ENCODE measurements at places on chromosomes 1 and 21. TPM values are rescaled to one million over a fixed set of nuclear protein-coding genes. Genes with fewer than 3 reads are reported as not detected.

The ZBTB17 gene
- 29.8 TPM for total RNA-seq

The DEPDC1 gene
- total RNA-seq, result 23.3 TPM

DNA sequence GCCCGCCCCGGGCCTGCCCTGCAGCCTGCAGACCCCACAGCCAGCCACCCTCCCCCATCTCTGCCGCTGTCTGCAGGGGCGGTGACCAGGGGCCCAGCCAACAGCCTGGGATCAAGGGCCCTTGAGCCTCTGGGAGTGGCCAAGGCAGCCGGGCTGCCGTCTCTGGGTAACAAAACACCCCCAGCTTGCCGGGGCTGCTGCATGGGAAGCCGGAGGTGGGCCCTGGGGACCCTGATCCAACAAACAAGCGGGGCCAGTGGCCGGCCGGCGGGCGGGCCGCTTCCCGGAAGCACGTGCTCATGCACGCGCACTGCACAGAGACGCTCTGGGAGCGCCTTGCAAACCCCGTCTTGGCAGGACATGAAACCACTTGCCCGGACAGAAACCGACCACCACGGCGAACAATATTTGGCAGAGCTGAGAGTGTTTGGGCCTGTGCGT, 13.2 kb downstream of the MEGF6 start:
- DNase-seq, result no peak

The OLIG2 gene
- not detected for total RNA-seq

GRCh38 chr1:194394676-194395075, 1208.3 kb upstream of the B3GALT2 start:
- DNase-seq, result no peak

GRCh38 chr1:169201084-169201619, 94.7 kb downstream of the ATP1B1 start:
- DNase-seq, result peak; percentile 54

- peak; percentile 89 for DNase-seq
Measured at GRCh38 chr1:170126696-170127095, 19.1 kb upstream of the NTMT2 start.

- DNase-seq, result no peak
Measured at GRCh38 chr1:145959333-145959732, 1.5 kb upstream of the LIX1L start.

The LRRC39 gene
- not detected for total RNA-seq

GRCh38 chr1:109290137-109290536, 7.2 kb upstream of the PSRC1 start:
- DNase-seq, result no peak

DNA sequence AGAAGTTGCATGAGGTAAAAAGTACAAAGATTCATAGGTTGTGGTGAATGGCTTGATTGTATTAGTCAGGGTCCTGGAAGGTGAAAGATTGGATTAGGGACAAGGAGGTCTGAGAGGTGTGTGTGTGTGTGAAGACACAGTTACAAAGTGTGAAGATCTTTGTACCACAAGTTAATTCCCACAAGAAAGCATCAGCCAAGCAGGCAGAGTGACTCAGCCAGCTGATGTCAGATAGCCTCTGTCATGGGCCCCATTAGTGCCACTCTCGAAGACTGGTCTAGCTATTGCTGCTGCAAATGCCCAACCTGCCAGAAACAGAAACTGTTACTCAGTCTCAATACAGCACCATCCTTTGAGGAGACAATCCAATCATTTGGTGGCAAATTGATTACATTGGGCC, 96.5 kb downstream of the DTL start:
- DNase-seq, result no peak

The MRPL55 gene
- 77.5 TPM for total RNA-seq

- DNase-seq, result no peak
Measured at GRCh38 chr1:189125694-189126093, 1352.0 kb downstream of the BRINP3 start.

Measured in foreskin keratinocyte (primary cell).